ENCODE measurements at places on chromosomes 2 and 18.

GRCh38 chr2:79831961-79832360, 319.1 kb downstream of the CTNNA2 start:
- DNase-seq, result no peak

- no peak for DNase-seq
Observed at GRCh38 chr2:236517251-236518031, 52.2 kb upstream of the ACKR3 start.

- DNase-seq, result no peak
Observed at GRCh38 chr2:68500649-68501048, 33.3 kb downstream of the APLF start.

DNA sequence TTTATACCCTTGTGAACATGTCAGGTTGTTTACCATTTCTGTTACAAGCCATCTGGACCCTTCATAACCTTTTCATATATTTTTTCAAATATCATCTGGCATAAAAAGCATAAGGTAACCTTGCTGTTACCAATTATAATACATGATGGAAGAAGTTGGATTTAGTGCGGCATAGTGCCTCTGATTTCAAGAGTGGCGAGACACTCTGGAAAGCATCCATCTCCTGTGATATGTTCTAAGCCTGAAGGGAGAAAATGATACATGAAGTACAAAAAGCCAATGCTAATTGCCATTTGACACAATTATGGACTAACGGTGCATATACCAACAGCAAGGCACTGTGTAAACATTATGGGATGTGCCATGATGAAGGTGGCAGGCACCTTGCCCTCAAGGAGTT, 75.1 kb downstream of the DCC start:
- no peak for DNase-seq

GRCh38 chr2:58900246-58901027, 659.3 kb upstream of the FANCL start:
- DNase-seq, result no peak

- no peak for DNase-seq
Observed at GRCh38 chr2:190062053-190062452, 476 bp downstream of the MSTN start.

DNA sequence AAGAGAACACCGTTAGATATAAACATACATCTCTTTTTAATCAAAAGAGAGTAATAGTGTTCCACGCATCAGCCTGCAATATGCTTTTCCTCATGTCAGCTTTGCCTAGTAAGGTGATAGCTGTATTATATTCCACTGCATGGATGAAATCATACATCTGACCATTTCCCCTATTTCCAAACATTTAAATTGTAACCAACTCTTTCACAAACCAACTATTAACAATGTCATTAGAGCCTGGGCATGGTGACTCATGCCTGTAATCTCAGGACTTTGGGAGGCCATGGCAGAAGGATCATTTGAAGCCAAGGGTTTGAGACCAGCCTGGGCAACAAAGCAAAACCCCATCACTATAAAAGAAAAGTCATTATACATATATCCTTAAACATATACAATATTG, 284.8 kb downstream of the BCL11A start:
- DNase-seq, result no peak

DNA sequence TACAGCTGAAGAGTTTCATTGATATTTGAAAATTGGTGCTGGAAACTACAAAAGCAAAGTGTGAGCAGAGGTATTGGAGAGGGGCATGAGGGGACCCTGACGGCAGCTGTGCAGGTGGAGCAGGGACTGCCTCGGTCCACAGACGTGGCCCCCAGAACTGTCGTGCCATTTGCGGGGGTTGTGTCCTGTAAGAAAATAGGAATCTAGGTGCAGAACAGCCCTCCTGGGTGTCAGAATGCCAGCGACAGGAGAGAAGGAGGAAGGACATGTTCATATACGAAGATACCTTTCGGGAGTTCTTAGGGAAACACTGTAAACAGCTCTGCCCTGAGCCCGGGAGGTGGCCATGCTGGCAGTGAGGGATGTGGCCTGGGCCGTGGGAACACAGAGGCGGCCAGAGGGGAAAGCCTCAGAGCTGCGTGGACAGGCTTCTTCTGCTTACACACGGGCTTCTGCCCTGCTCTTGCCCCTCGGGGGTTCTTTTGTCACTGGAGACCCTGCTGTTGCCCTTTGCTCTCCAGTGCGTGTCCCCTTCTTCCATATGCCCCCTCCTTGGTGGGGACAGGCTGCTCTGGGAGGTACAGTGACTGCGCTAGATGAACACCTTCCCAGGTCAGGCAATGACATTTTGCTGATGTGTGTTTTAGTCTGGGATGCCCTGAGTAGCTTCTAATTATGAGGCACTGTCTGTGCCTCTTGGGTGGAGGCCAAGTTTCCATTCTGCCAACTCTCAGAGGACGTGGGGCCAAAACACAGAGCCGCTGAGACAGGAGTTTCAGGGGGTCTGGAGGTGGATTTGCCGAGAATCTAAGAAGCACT, 81.9 kb upstream of the TXNDC2 start:
- DNase-seq, result no peak

DNA sequence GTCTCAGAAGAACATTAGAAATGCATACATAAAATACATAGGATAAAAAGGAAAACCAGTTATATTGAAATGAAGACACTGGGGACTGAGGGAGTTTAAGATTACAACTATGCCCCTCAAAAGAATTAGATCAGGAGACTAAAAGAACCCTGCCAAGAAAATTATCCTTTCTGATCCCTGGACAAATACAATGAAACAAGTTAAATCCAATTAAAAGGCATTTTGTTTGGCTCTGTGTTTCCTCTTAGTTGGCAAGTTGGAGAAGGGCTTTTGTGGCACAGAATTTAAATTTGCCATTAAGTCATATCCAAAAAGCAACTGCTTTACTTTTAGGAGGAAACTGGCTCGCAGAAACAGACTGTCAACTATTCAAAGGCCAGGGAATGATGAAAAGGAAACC, 99.1 kb upstream of the CD302 start:
- DNase-seq, result no peak

DNA sequence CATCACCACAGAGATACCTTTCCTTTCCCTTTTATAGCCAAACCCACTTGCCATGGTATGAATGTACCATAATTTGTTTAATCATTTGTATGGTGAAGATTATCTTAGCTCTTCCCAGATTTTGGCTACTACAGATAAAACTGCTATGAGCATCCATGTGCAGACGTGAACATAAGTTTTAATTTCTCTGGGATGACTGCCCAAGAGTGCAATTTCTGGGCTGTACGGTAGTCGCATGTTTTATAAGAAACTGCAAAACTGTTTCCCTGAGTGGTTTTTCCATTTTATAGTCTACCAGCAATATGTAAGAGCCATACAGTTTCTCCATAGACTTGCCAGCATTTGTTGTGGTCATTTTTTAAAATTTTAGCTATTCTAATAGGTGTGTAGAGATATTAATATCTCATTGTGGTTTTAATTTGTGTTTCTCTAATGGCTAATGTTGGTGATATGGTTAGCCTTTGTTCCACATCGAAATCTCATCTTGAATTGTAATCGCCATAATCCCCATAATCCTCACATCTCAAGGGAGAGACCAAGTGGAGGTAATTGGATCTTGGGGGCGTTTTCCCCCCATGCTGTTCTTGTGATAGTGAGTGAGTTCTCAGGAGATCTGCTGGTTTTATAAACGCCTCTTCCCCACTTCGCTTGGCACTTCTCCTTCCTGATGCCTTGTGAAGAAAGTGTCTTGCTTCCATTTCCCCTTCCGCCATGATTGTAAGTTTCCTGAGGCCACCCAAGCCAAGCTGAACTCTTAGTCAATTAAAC, 628.5 kb upstream of the KLHL29 start:
- DNase-seq, result no peak

- DNase-seq, result no peak
Observed at GRCh38 chr2:18118703-18119102, 240.2 kb downstream of the KCNS3 start.

DNA sequence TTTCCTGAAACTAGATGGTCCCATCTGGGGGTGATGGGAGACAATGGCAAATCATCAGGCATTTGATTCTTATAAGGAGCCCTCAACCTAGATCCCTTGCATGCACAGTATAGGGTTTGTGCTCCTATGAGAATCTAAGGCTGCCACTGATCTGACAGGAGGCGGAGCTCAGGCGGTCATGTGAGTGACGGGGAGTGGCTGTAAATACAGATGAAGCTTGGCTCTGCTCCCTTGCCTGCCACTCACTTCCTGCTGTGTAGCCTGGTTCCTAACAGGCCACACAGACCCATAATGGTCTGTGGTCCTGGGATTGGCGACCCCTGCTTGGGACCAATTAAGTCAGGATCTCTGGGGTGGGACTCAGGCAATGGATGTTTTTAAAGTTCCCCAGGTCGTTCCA, 293.4 kb downstream of the ZNF521 start:
- no peak for DNase-seq

- no peak for DNase-seq
Observed at GRCh38 chr18:49812286-49813068, 856 bp downstream of the ACAA2 start.

DNA sequence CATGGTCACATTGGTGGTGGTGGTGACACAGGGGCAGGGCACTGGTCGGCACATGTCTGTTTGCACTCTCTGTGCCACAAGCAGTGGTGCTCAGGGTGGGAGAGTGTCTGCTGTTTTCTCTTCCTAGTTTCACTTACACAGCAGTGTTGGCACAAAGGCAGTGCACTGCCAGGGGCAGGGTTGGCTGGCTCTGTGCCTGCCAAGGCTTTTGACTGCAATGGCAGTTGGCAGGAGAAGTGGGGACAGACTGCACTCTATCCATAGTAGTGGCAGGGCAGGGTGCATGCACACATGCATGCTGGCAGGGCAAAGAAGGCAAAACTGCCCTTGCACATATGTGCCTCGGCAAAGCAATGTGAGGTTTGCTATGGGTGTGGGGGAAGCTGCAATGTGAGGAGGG, 635.9 kb downstream of the SUCLG1 start:
- no peak for DNase-seq

- DNase-seq, result no peak
Observed at GRCh38 chr18:32056613-32057358, 34.9 kb upstream of the RNF138 start.

- DNase-seq, result no peak
Observed at GRCh38 chr2:94879314-94879981, 8.2 kb downstream of the TEKT4 start.

GRCh38 chr2:228181098-228182019, at the start of gene SPHKAP:
SPHKAP (minus strand) TSS chr2:228181687; CDS start chr2:228181598, 89 bp downstream.
- no peak for DNase-seq

DNA sequence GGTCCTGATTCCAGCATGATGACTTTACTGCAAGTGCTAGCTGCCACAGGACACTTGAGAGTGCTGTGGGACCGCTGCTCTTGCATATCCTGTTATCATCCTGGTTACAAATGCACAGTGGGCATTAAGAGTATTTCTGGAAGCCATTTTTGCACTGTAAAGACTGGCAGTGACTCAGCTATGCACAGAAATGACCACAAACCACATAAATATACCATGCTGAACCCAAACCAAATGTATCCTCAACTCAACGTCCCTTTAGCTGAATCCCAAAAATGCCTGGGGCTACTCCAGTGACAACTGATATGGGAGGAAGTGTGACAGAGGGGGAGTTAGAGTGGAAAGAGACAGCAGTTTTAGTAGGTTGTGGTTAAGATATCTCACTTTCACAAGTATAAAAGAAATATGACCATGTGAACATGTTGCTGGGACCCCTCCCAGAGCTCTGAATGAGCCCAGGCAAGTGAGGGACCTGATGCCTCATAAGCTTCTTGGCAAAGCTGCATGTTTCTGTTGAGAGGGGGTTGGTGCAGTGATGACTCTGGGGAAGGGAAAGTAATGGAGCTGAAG, 37.3 kb downstream of the RHBDD1 start:
- no peak for DNase-seq

- DNase-seq, result no peak
Observed at GRCh38 chr2:218265626-218266025, 4.3 kb downstream of the AAMP start.

- DNase-seq, result no peak
Observed at GRCh38 chr2:240993446-240994170, 4.8 kb upstream of the SNED1 start.

GRCh38 chr2:200297100-200297499, 9.4 kb upstream of the SPATS2L start:
- DNase-seq, result no peak

DNA sequence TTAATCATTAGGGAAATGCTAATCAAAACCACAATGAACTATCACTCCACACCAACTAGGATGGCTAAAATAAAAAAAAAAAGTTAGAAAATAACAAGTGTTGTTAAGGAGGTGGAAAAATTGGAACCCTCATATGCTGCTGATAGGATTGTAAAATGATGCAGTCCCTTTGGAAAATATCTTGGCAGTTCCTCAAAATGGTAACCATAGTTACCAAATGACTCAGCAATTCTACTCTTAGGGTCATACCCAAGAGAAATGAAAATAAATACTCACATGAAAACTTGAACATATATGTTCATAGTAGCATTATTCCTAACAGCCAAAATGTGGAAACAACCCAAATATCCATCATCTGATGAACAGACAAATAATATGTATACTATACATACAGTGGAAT, 15.7 kb upstream of the ACVR2A start:
- DNase-seq, result no peak

DNA sequence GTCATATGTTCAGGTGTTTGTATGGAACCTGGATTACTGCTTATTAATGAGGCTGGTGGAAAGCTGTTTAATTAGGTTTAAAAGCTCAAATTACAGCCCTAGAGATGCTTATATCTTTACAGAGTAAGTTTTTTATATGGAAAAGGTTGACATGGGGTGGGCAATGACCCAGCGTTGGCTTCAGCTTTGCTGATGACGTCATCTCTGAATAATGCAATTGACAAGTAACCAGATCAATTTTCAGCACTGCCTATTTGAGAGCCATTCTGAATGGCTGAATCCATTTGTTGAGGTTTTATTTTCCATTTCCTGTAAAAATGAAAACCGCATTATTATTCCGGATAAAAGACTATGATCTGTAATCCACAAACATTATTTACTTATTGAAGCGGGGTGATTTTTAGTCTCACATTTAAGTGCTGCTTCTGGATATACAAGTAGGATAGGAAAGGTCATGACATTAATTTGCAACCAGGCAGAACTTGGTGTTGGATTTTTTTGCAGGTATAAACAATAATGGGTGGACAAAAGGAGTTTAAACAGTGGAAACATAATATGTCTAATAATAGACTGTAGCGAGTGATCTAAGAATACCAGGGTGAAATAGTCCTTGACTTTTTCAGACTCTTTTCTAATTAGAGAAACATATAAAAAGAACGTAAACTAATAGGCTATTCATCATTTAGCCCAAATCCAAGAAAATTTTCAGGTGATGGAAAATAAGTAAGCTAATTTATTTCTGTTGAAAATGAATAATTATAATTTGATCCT, 2.7 kb downstream of the PPP1R1C start:
- DNase-seq, result no peak

DNA sequence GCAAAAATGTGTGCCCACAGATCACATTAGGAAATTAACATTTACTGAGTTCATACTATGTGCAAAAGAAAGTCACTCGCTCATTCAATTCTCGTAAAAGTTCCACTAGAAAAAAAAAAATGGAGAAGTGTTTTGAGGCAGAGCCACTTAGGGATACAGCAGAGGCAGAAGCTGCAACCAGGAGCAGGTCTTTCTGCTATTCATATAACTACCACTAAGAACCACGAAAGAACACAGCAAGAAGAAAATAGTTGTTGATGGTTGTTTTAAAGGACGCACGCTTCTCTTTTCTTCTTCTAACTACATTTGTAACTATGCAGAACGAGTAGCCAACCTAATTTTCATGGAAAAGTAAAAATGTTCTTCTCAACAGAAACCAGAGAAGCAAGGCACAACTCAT, 45.0 kb downstream of the ROCK2 start:
- DNase-seq, result no peak

All from CD8-positive, alpha-beta memory T cell (primary cell).